ENCODE measurements at places on chromosomes 3 and 15.

- DNase-seq, result no peak
These were observed 7.7 kb downstream of the CHAC1 start for GRCh38 chr15:40960925-40961324.

GRCh38 chr15:88985547-88986393, 72.6 kb upstream of the MFGE8 start:
- no peak for DNase-seq

- no peak for DNase-seq
These were observed 2.4 kb downstream of the SLC28A2 start for GRCh38 chr15:45254405-45254804.

DNA sequence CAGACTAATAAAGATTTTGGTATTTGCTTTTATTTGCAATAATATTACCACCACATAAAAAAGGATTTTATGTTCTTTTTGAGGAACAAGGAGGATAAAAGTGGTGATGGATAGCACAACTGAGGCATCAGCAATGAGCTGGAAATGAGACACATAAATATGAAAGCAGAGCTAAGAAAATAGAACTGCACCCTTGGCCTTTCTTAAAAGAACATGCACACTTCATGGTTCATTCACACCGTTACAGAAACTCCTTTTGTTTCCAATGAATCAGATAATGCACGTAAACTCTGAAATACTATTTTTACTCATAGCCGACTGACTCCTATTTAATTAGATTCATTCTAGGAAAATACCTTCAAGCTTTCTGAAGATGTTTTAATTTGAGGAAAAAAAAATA, 19.9 kb upstream of the DPH6 start:
- DNase-seq, result no peak

DNA sequence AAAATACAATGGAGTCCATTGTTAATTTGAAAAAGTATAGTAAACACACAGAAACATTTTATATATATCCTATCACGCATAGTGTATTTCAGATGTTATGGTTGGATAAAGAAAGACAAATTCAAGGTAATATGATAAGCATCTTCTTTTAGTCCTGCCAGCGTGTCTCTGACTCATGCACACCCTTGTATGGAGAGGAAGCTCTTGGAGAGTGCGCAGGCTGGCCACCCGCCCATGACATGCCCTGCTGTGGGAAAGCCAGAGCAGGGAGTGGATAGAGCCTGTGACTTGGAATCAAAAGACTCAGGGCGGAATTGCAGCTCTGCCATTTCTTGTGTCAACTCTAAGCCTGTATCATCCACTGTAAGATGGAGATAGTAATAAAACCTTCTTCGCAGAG, 23.0 kb upstream of the COPG1 start:
- DNase-seq, result no peak

DNA sequence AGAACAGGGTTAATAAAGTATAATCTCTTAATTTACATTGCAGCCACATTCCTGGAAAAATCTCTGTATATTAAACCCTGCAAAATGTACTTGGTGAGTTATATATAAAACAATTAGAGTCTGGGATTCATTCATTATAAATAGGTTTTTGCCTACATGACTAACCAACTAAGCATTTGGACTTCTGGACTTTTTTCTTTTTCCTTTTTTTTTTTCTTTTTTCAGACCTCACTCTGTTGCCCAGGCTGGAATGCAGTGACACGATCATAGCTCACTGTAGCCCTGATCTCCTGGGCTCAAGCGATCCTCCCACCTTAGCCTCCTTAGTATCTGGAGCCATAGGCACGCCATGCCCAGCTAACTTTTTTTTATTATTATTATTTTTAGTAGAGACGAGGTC, 4.5 kb downstream of the DNAJC13 start:
- no peak for DNase-seq

DNA sequence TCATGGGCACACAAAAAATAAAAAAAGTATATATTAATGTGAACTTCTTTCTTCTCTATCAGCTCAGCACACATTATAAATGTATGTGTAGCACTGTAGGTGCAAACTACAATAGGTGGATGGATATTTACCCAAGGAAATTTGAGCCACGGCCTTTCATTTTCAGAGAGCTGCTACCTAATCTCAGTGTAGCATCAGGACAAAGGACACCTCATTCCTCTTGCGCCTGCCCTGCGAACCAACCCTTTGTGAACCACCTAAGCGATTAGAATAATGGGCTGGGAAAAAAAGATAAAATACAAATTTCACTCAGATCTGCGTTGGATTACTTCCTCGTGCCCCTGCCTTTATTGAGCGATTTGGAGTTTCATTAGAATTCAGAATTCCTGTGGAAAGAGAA, 263.2 kb downstream of the NR2F2 start:
- DNase-seq, result no peak

GRCh38 chr3:107416138-107416537, 38.9 kb downstream of the CCDC54 start:
- DNase-seq, result no peak

GRCh38 chr3:194481525-194482195, 5.1 kb downstream of the ATP13A3 start:
- no peak for DNase-seq
